ENCODE measurements at places on chromosomes 5 and 9.

- peak; percentile 56 for DNase-seq
These were observed 364.5 kb downstream of the MAN2A1 start for GRCh38 chr5:110054240-110054639.

DNA sequence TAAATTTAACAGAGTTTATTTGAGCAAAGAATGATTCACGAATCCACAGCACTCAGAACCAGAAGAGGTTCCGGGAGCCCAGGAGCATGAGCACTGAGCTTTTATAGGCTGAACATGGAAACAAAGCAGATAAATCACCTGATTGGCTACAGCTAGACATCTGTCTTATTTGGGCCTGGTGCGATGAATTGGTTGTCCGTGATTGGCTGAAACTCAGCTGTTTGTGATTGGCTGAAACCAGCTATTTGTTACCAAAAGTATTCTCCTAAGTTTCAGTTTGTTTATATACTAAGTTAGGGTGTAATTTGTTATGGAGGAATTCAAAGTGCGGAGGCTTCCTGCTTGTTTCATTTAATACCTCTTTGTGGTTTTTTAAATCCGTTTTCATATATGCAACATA is 15.8 kb upstream of the LCP2 start:
- no peak for DNase-seq

DNA sequence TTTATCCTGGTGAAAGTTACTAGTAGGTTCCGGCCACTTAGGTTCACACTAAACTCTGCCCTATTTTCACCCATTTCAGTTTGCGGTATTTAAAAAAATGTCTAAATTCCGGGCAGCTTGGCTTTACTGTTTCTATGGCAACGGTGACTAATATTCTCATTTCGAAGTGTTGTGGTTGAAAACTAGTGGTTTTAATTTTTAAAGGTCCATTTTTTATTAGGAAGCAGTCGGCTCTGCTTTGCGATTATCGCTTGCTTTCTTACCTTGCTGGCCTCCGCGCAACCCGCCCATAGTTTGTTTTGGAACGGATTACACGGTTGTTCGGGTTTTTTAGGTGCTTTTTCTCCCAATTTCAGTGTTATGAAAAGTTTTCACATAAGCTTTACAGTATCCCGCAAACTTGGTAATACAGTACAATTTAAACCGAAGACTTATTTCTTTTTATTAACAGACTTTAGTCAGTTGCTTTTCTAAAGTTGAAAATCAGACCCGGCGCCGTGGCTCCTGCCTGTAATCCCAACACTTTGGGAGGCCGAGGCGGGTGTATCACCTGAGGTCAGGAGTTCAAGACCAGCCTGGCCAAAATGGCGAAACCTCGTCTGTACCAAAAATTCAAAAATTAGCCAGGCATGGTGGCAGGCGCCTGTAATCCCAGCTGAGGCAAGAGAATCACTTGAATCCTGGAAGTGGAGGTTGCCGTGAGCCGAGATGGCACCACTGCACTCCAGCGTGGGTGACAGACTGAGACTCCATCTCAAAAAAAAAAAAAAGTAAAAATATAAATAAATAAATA is 1.6 kb downstream of the KDM4C start:
- peak; percentile 86 for DNase-seq

- no peak for DNase-seq
These were observed 49.7 kb downstream of the RECK start for GRCh38 chr9:36086442-36086841.

DNA sequence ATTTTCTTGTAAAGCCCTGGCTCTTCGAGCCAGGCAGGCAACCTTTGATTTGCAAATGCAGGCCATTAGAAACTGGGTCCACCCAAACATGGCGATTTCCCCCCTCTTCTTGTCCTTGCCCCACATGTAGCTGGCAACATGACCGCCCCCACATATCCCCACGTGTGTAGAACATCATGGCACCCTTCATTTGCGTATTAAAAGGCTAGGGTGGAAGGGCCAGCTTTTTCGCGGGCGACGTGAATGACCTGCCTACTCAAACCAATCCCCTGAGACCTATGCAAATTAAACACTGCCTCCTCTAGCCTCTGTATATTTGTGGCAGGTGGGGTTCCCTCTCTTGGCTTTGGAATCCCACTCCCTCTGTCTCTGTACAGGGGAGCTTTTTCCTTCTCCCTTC is 107.0 kb upstream of the CLINT1 start:
- DNase-seq = no peak

GRCh38 chr9:124549016-124549415 is 41.8 kb upstream of the NR5A1 start:
- DNase-seq = no peak

GRCh38 chr9:122191584-122191983 is 31.9 kb downstream of the MORN5 start:
- DNase-seq = no peak

- DNase-seq = no peak
These were observed 56.0 kb upstream of the RARS1 start for GRCh38 chr5:168430296-168430695.

DNA sequence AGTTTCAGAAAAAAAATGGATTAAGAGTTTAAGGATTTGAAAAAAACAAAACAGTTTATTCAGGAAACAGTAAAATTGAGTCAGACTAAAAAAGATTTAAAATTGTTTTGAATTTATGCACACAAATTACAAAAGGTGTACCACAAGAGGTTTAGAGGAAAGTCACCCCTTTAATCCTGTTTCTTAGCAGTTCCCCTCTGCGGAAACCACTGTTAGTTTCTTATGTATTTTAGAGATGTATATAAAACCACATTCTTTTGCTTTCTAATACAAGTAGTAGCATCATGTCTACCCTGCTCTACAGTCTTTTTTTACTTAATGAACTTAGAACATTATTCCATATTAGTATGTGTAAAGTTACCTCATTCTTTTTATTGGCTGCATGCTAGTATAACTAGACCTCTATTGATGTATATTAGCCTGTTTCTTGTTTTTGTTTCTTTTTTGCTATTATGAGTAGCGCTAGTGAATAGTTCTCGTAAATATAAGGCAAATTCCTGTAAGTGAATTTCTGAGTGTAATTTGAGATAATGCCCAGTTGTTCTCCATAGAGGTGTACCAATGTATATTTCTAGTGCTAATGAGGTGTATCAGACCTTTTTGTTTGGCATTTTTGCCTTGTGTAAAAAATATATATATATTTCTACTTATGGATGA is 20.0 kb downstream of the GPBP1 start:
- no peak for DNase-seq

DNA sequence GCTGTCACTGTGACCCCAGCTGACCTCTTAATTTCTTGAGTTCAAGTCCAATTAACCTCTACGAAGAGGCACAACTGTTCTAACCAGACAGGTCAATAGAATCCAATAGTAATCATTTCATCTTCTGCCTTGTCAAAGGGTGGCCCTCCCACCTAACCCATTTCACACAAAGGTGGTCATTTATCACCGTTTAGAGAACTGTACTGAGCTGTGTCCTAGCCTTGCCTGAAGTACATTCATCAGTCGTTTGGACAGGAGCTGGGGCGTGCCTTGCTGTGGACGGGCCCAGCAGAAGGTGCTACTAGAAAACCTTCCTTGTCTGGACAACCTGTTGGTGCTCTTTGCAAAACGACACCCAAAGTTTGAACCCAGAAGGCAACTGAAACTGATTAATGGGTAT is 605.4 kb downstream of the ISL1 start:
- no peak for DNase-seq

DNA sequence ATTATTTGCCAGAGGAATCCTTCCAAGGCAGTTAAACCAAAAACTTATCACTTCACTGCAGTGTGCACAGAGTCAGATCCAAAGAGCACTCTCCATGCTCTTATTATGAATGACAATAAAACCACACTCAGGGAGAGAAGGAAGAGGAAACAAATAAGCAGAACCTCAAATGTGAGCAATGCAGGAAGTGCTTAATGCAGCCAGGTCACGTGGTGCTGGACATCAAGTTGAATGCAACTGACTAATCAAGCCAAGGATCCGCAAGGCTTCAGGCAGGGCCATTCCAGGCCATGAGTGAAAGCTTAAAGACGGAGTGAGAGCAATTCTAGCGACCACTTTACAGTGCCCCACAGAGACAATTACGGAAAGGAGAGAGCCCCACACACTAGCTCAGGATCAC is 230.4 kb upstream of the PUM3 start:
- peak; percentile 50 for DNase-seq

- no peak for DNase-seq
These were observed 340.2 kb downstream of the NDUFS4 start for GRCh38 chr5:53900677-53901076.

DNA sequence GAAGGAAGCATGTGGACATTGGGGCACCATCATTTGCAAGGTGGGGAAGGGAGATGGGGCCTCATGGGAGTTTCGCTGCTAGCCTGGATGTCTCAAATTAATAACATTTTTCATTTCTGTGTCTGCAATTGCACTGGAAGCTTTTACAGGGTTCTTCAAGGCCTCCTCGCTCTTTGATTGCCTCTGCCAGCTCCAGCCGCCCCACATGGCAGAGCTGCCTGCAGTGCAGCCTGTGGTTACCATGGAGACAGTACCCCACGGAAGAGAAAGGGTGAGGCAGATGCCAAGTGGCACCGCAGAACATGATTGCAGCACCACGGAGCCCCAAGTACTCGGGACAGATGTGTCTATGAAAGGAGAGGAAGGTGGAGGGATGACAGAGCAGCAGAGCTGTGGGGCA is 25.4 kb downstream of the CTNND2 start:
- DNase-seq = no peak

DNA sequence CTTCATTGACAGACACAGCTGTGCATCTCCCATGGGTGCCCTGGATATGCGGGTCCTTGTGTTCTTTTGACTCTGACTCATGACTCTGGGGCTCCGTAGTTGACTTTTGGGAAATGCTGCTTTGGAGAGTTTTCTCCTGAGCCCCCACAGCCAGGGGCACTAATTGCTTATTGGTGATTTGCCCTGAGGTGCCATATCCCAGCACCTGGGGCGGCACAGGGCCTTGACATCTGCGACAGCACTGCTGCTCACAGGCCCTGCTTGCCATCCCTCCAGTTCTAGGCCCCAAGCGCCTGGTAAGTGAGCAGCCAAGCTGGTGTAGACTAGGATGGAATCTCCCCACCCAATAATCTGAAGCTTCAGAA is 75.1 kb downstream of the AMBP start:
- DNase-seq = no peak

- no peak for DNase-seq
These were observed 26.5 kb downstream of the WNK2 start for GRCh38 chr9:93210324-93210973.

GRCh38 chr9:97411789-97412625 is at the start of gene TDRD7:
TSS of gene TDRD7 (plus strand) at chr9:97412096. CDS start at chr9:97428466, 16,370 bp downstream.
- peak; percentile 78 for DNase-seq

- no peak for DNase-seq
These were observed 569 bp downstream of the CAMK4 start for GRCh38 chr5:111224561-111225345.

- peak; percentile 37 for DNase-seq
These were observed 29.5 kb downstream of the TTC39B start for GRCh38 chr9:15277400-15278090.

DNA sequence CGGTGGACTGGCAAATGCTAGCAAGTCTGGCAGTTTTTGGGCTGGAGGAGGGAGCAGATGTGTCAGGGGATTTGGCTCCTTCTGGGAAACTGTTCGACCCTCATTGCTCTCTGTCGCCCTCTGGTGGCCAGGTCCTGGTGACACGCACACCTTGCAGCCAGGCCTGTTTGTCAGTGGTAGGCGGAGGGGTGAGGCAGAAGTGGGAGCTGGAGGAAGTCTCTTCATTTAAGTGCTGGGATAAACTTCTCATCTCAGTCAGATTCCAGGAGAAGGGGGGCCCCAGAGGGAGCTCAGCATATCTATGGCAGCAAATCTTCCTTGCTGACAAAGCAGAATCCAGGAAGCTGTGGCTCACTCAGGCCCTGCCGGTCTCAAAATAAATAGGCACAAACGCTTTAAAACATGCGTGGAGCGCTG is 326.5 kb downstream of the ZSWIM6 start:
- peak; percentile 64 for DNase-seq

DNA sequence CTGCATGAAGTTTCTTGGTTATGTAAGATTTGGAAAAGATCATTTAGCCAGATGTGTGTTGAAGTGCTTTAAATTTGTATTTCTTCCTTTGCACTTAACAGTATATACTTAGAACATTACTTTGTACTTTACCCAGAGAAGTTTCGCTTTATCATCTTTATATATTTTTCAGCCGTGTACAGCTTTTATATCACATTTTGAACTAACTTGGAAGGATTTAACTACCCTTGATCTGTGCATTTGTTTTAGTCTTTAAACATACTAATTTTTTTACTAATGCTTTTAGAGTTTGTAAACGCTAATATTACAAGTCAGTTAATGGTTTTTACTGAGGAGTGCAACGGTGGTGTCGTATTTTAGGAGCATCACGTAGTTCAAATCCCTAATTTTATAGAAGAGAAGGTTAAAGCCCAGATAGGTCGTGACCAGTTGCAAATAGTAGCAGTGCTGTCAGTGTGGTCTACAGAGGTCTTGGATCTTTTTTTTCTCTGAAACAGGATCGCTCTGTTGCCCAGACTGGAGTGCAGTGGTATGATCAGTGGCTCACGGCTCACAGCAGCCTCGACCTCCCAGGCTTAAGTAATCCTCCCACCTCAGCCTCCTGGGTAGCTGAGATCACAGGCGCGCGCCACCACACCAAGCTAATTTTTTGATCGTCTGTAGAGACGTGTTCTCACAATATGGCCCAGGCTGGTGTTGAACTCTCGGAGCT is 2.0 kb downstream of the MATR3 start:
- no peak for DNase-seq

- no peak for DNase-seq
These were observed 12.7 kb downstream of the BRD3 start for GRCh38 chr9:134054891-134055811.

DNA sequence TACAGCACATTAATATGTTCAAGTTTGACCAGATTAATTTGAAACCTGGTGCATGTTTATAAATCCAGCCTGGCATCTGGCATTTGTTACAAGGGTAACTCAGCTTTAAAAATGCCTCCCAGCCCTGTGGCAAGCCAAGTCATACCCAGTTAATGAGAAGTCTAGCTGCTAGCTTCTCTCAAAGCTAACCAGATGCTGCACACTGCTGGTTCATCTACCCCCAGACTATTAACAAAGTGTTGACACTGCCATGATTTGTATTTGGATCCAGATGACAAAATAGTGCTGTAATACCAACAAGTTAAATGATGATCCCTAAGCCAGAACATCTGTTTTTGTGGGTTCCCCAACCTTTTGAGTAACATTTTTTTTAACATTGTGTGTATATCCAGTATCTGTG is 573.7 kb upstream of the DAB2 start:
- no peak for DNase-seq

DNA sequence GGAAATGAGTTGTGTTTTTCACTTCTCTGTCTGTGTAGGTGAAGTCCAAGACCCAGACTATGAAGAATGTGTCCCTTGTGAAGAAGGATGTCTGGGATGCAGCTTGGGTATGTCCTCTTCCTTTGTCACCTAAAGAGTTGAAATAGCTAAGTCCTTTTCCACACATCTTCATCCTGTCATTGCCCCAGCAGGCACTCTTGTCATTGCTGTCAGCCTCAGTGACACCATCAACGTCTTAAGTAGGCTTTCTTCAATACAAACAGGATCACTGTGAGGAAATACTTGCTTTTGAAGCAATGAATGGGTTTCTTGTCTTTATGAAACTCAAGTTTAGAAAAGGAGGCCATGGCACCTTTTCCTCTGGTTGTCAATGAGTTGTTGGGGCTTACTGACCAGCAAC is 153.6 kb downstream of the RFK start:
- no peak for DNase-seq

All from NB4 (cell line).